Amniotic stem cell (primary cell): ENCODE measurements at places on chromosomes 6 and 20.

- no peak for DNase-seq
Measured at GRCh38 chr6:32752580-32752979, 10.8 kb downstream of the HLA-DQB2 start.

- no peak for DNase-seq
Measured at GRCh38 chr6:25714765-25715164, 39.8 kb upstream of the SLC17A4 start.

GRCh38 chr20:49482173-49482572 lies 295 bp downstream of the KCNB1 start:
- DNase-seq, result no peak

DNA sequence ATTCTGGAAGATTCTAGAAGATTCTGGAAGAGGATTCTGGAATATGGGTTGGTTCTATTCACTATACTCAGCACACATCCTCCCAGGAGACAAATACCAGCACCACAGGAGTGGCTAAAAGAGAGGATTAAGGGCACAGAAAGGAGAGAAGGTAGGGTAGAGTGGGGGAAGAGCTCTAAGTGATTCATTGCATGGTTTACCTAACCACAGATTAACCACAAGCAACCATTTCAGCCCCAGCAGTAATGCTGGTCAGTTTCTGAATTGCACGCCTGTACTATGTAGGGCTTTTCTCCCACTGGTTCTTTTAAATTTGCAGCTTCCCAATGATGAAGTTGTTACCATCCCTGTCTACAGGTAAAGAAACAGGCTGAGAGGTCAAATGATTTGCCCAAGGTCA lies 192.7 kb upstream of the PMEPA1 start:
- no peak for DNase-seq

GRCh38 chr6:45830441-45831139 lies 185.1 kb downstream of the CLIC5 start:
- no peak for DNase-seq

- no peak for DNase-seq
Measured at GRCh38 chr6:133062696-133063306, 178.4 kb upstream of the EYA4 start.
